ENCODE measurements at places on chromosomes 5 and 9.

- no peak for DNase-seq
Measured at GRCh38 chr9:88949961-88950340, 41.3 kb upstream of the S1PR3 start.

DNA sequence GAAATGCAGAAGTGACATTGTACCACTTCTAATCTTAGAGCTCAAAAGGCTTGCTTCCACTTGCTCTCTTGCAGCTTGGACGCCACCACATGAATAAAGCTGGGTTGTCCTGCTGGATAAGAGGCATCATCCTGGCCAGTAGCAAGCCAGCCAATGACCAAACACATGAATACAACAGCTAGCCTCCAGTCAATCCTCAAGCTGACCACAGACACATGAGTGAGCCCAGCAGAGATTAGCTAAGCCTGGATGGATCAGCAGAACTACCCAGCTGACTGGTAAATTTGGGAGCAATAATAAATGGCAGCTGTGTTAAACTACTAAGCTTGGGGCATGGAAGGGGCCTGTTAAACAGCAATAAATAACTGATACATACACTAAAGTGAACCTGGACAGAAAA lies 121.1 kb upstream of the SLC12A2 start:
- DNase-seq, result no peak

GRCh38 chr5:112208699-112209615 lies 210.1 kb downstream of the EPB41L4A start:
- no peak for DNase-seq

GRCh38 chr5:82106756-82107155 lies 134.9 kb downstream of the ATG10 start:
- DNase-seq, result no peak

DNA sequence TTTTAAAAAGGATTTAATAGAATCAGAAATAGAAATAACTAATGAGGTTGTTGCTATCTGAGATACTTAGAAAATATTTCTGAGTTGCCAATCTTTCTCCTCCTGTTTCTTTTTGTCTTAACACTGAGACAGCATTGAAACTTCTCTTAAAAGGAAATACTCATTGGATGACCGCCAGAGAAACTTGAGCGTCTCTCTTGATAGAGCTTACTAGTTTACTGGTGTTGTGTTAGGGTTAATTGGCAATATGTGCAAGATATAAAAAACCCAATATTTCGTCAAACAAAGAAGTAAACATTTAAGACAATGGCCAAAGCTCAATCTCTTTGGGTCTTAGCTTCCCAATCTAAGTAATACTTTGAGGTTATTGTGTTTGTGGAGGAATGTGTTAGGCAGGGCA lies 176.4 kb upstream of the CHD1 start:
- DNase-seq, result no peak

GRCh38 chr5:41118177-41118576 lies 47.0 kb upstream of the MROH2B start:
- DNase-seq, result no peak

DNA sequence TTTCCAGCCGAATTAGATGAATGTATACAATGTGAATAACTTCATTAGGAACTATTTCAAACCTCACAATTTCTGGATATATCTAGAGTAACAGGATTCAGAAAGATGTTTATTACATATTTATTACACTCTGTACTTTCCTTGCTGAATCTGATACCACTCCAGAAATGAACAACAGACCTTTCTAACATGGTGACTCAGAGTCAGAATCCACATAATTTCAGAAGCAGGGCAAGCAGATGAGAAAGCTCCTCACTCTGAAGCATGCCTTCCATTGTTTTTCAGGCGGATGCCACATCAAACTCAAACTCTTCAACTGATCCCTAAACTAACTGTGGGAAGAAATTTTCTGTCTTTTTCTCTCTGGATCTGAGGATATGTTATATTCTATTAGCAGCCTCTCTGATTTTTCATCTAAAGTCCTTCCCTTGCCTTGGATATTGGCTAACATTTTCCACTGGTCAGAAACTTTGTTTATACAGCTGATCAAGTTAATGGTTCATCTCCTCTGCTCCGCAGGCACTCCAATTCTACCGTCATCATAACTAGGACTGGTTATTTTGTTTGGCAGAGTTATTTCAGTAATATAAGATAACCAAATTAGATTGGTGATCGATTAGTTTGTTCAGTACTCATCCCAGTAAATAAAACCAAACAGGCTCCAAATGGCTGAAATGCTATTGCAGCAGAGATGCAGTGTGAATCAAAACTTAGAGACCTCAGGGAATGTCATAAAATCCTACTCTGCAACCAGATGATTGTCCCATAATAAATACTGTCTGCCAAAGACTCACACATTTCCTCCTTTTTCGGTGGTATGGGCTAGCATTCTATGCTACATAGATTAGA lies 556.0 kb downstream of the EBF1 start:
- no peak for DNase-seq
